ENCODE measurements at places on chromosomes 5 and 9.

- no peak for DNase-seq
Observed at GRCh38 chr5:178524093-178524882, 65.9 kb downstream of the COL23A1 start.

- DNase-seq, result no peak
Observed at GRCh38 chr5:127002390-127002789, 28.0 kb downstream of the MARCHF3 start.

GRCh38 chr9:120412425-120412951, 167.5 kb downstream of the CDK5RAP2 start:
- no peak for DNase-seq

DNA sequence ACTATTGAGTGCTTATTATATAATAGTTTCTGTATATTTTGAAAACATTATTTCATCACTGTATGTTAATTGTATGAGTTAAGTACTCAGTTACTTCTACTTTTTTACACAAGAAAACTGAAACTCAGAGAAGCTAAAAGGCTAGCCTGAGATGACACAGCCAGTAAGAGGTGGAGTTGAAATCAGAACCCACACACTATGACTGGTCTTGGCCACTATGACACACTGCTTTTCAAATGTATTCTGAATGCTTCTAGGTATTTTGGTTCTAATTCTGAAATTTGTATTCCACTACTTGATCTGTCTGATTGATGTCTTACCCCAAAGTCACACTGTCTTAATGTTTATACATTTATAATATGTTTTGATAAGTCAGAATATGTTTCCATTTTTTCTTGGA, 181.8 kb downstream of the ZDHHC21 start:
- DNase-seq, result no peak

GRCh38 chr5:178232124-178232919, at the start of gene PHYKPL:
TSS of gene PHYKPL (minus strand) at chr5:178232802. CDS start at chr5:178232550, 252 bp downstream.
- peak; percentile 91 for DNase-seq

DNA sequence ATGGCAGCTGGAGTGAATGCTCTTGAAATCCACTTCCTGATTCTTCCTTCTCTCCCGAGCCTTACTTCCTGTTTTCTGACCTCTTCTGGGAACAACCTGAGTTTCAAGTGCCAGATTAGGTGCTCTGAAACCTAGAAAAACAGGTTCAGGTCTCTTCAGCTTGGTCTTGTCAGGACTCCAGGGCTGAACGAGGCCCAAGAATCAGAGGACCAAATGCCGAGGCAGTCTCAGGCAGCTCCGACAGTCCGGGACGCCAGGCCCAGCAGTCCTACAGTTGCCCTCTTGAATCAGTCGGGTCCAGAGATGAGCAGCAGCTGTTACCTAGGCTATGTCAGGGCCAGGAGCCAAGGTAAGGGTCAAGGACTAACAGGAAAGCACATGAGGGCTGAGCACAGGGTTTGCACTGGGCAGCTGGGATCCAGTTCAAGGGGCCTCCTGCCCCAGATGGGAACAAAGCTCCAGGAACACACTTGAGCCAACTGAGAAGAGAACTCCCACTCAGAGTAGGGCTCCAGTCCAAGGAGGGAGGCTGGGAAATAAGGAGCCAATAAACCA, 38.3 kb upstream of the ADRA1B start:
- DNase-seq, result peak; percentile 84

DNA sequence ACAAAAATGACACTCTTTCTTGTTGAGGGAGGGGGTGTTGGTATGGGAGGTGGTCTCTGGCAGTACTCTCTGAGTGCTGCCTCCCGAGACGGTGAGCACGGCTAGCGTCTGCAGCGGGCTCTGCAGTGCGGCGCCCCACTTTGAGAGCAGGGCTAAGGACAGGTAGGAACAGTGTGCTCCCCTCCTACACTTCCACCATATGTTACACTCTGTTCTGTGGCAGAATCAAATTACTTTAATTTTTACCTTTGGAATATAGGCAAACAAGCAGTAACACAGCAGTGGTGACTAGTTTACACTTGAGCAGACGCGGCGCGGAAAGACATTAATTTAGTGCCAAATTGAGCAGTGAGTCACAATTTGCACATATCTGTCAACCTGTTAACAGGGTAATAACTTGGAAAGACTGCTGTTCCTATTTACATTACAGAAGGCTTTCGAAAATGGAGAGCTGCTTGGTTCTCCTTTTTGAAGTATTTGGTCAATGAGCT, 136.3 kb downstream of the MED27 start:
- DNase-seq, result no peak

DNA sequence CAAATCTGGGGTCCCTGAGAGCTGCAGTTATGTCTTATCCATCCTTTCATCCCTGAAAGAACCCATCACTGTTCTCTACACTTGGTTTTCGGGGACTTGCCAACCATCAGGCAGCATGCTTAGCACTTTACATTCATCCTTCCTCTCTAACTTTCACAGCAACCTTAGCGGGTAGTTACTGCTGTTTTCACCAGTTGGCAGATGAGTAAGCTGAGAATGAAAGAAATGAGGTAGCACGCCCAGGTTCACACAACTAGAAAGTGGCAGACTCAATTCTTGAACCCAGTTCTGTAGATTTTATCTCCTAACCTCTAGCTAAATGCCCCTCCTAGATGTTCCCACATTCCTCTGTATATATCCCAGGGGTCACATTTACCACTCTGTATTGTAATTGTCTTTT, 342.0 kb upstream of the WWC1 start:
- no peak for DNase-seq

- DNase-seq, result no peak
Observed at GRCh38 chr5:1014346-1014745, 5.7 kb downstream of the NKD2 start.

Data from upper lobe of right lung (tissue), 1 donor.